ENCODE measurements at places on chromosomes 2 and 18.

GRCh38 chr18:12098374-12098773, 4.7 kb downstream of the ANKRD62 start:
- DNase-seq = no peak

DNA sequence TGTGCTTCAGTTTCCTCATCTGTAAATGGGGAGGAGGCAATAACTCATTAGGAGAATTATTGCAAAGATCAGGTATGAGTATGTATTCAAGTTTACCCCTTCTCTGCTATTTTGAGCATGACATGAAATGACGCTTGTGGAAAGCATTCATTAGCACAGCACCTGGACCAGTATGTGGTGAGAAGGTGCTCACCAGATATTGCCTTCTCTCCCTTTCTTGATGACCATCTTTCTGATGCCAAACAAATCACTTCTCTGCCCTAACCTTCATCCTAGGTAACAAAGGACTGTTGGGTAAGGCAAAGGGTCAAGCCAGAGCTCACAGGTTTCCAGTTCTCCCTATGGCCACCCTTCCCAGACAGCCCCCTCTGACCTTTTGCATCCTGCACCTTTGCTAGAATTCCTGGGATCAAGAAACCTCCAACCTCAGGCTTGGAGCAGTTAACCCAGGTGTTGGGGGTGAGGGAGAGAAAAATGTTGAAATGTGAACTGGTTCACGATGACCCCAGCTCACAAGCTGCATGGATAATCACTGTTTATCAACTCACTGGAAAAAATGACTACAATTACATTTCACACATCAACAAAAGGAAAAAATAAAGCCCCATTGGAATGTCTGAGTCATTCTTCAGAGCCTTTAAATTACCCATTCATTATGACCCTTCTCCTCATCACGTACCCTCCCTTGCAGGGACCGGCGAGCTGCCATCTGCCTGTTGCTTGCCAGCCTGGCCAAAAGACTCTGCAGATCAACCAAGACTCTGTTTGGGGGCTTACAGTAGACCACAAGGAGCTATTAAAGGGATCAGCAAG, 41.6 kb downstream of the LBH start:
- no peak for DNase-seq

DNA sequence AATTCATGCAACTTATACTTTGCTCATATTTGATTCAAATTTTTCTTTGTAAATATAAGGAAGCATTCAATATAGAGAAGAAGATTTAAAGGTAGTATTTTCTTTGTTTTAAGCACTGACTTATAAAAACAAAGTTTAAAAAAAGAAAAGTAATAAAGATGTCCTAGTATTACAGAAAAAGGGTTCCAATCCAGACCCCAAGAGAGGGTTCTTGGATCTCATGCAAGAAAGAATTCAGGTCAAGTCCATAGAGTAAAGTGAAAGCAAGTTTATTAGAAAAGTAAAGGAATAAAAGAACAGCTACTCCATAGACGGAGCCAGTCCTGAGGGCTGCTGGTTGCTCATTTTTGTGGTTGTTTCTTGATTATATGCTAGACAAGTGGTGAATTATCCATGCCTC, 267.9 kb downstream of the CTNNA2 start:
- DNase-seq = no peak

- DNase-seq = no peak
Observed at GRCh38 chr18:2515171-2515787, 56.0 kb downstream of the METTL4 start.

- no peak for DNase-seq
Observed at GRCh38 chr2:65420712-65421431, 11.5 kb downstream of the SPRED2 start.

DNA sequence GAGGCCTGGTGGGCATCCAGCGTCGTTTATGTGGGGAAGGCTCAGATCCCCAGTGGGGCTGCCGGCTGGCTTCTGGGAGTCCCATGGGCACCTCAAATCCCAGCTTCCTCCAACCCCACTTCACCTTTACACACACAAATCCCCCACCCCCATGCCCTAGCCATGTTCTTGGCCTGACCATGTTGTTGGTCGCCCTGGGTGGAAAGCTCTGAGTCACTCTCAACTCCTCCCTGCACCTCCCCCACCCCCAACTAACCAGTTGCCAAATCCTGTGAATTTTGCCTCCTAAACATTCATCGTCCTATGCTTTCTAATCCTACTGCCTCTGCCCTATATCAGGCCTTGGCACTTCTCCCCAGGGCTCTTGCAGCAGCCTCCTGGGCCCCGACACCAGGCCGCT, 6.4 kb downstream of the TNS1 start:
- no peak for DNase-seq

DNA sequence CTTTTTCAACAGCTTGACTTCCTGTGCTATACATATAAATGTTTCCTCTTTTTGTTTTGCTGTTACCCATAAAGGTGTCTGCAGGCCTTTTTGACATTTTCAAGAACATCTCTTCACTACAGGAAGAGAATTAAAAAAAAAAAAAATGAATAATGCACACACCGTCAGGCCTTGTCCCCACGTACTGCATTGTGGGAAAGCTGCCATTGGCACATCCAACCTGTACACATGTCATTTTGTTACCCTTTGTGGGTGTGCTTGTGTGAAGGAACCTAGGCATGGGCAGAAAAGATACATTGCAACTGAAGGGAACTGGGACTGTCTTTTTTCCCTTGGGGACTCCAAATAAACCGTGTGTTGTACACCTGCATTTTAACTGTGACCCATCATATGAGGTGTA, 16.8 kb upstream of the TMEM37 start:
- no peak for DNase-seq

Measured in central memory CD4-positive, alpha-beta T cell (primary cell).